Activated naive CD4-positive, alpha-beta T cell (primary cell): ENCODE measurements at places on chromosomes 6 and 20.

DNA sequence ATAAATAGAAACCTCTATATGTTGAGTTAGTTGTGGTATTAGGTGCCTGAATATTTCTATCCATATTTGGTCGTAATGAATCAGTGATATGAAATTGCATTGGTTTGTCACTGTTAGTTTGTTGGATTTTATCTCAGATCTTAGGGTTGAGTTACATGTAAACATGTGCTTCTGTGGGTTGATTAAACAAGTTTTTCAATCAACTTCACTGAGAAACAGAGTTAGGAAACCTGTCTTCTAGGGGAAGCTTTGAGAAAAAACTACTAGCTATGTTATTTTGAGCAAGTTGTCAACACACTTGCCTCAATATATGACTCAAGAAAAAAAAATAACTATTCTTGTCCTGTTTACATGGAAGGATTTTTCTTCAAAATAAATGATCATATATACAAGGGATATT is 14.8 kb upstream of the ADGB start:
- no peak for DNase-seq

- DNase-seq: no peak
These were observed 124.0 kb downstream of the JARID2 start for GRCh38 chr6:15369838-15370237.

DNA sequence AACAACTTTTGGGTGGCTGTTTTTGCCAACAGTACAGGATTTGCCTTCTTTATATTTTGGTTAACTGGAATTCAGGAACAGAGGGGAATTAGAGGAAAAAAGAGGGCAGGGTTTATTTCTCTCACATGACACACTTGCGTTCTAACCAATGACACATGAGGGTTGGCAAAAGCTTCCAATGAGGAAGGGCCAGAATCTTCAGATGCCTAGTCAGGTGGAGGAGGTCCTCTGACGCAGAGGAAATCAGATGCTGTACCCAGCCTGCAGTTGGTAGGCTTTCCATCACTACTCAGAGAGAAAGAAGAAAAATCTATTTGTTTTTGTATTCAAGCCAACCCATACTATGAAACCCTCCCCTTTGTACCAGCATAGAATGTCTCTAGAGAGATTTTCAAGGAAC is 20.8 kb downstream of the TM9SF4 start:
- no peak for DNase-seq

DNA sequence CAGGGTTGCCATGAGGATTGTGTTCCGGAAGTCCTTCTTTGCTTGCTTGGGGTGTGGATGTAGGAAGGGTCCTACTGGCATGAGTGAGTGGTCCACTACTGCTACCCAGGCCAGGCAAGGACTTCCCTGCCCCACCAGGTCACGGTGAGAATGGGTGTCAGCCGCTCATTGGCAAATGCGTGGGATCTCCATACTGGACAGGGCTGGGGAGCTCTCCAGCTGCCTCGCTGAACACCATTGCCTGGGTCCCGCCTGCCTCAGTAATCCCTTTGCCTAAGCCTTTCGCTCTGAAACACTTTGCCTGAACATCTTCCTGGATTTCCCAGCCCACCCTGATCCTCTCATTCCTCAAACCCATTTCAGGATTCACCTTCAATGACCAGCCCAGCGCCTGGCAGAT is 59.5 kb downstream of the CTCFL start:
- DNase-seq: no peak

GRCh38 chr6:79239536-79240168 is 5.2 kb upstream of the HMGN3 start:
- DNase-seq: no peak

- DNase-seq: no peak
These were observed 1.5 kb downstream of the PRRC2A start for GRCh38 chr6:31621991-31622390.

GRCh38 chr6:6811128-6812009 is 222.8 kb downstream of the LY86 start:
- DNase-seq: no peak

DNA sequence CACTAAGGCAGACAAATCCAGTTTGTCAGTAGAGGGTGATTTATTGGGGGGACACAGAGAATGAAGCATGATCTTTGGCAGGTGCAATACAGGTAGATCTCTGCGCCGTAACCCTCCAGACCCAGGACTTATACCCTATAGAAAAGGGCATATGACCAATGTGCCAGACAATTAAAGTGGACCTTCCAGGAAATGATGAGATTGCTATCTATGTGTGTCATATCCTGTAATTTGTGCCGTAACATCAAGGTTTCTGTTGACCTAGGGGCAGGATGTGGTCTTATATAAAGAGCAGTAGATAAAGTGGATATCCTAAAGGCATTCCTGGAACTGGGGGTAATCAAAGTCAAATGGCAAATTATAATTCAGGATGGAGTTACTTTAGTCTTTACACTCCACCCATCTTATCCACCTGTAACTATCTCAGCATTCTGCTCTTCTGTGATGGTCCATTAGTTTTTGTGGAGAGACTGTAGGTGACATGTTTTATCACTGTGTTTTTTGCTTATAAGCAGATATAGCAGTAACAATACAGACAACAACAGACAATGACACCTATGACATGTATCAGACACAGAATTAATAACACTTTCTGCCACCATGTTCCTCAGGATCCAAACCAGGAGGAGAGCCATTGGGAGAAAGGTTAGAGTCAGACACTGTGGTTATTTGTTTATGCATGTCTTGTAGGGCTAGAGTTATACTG is 43.1 kb upstream of the ZNF337 start:
- no peak for DNase-seq

DNA sequence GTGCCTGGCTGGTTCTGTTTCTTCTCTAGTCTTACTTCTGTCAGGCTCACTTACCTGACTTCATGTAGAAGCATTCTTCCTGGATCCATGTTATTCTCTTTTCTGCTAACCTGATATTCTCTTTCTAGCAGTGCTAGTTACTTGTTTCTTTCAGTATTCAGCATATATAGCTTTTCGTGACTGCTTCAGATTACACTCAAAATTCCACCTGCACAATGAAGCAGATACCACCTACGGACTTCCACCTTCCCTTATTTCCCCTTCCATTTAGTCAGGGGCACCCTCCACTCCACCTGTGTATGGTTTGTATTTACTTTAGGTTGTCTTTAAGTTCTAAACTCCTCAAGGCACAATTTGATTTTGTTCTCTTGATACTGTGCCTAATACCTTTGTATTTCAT is 36.8 kb downstream of the ZFAND3 start:
- DNase-seq: no peak
